ENCODE measurements at places on chromosomes 13 and 19.
A peak's percentile ranks its signal among the peaks of the same experiment; 100 is the strongest.

DNA sequence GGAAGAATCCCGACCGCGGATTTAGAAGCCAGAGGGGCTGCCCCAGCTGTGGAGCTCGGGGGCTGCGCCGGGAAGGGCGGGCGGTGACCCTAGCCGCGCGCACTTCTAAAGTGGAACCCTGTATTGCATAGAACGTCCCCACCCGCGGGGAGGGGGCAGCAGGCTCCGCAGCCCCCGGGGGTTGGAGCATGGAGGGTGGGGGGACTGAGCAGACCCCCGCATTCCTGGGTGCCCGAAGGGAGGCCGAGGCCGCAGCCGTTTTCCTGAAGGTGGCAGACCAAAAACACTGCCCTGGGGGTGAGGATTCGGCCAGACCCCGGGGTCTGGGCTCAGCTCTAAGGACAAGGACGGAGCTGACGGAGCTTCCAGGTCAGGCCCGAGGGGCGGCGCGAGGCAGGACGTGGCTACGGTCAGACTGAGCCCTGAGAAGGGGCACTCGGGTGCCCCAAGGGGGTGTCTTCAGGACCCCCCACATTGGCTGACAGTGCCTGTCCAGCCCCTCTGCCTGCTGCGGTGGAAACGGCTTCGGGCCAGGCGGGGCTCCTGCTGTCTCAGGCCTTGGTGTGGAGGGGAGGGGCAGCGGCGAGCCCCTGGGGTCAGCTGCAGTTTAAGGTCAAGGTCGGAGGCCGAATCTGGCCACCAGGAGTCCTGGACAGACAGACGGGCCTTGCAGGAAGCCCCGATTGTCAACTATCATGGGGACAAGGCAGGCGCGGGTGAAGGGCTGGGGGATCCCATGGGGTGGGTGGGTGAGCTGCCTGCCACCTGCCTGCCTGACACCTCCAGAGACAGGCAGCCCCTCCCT, 12.6 kb downstream of the MKNK2 start:
- DNase-seq = no peak

DNA sequence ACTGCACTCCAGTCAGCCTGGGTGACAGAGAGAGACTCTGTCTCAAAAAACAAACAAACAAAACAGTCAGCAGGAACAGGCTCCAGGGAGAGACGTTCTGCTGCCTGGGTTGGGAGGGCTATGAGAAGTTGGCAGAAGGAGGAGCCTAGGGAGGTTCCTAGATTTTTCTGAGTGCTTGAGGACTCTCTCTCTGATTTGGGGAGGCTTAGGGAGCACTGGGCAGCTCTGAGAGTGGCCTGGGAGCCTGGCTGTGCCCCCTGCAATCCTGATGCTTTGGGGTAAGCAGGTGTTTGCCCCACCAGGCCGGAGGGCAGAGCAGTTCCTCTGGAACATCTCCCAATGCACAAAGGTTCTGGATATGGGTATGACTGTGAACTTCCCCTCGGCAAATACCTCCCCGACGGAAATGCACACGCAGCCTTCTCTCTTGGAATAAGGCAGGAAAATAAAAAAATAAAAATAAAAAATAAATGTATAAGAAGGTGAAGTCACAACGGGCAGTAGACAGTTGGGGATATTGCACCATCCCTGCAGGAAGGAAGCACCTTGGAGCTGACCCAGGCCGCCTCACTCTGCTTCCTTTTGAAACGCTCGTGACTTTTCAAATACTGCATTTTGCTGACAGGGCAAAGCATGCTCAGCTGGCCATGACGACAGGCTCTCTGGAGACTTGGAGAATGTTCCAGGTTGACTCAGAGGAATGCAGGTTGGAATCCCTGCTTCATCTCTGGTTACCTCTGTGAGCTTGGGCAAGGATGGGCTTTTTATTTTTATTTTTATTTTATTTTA, 26.5 kb upstream of the HOMER3 start:
- peak; percentile 36 for DNase-seq

DNA sequence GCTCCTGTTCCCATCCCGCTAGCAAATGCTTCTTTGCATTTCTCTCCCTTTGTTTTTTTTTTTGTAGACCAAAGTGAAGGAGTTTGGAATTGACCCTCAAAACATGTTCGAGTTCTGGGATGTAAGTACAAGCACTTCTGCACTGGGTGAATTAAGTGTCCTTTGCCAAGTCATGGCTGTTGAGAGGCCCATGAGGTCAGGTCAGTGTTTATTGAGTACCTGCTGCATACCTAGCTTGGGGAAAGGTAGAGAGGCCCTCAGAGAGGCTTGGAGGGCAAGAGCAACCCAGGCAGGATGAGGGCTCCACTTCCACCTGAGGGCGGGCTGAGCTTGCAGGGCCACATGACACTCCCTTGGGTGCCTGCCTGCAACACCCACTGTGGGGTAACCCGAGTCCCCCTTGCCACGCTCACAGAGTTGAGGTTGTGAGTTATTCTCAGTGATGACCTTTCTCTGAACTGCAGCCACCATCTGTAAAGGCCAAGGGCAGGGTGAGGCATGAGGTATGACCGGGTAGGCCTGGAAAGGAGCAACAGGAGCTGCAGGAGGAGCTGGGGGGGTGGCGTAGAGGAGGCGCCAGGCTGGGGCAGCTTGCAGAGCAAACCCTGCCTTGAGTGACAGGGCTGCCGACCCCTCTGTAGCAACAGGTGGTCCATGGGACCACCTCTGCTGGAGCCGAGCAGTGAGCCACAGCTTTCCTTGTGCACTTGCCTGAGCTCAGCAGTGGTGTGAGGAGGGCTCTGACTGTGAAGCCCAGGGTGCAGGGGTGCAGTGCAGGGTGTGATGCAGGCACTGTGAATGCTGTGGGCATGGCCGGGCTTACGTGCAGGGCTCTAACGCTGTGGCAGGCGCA, 16.6 kb downstream of the GPI start:
- DNase-seq = no peak

- no peak for DNase-seq
These were observed 33.6 kb upstream of the SLC15A1 start for GRCh38 chr13:98786023-98786422.

DNA sequence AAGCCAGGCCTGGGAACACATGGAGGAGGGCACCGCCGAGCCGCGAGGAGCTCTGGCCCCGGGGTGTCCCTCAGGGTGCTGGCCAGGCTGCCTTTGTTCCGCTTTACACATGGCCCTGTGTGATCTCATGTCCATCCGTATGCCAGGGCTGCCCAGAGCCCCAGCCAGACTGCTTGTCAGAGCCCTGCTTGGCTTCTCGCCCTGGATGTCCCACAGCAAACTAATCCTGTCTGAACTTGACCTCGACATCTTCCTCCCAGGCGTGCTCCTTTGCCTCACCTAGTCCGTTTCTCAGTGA, 14.3 kb downstream of the BCKDHA start:
- no peak for DNase-seq

GRCh38 chr19:48772503-48772953, 17.2 kb downstream of the FGF21 start:
- DNase-seq = no peak

GRCh38 chr19:55118401-55118991, 1.1 kb upstream of the PPP1R12C start:
- DNase-seq = no peak

DNA sequence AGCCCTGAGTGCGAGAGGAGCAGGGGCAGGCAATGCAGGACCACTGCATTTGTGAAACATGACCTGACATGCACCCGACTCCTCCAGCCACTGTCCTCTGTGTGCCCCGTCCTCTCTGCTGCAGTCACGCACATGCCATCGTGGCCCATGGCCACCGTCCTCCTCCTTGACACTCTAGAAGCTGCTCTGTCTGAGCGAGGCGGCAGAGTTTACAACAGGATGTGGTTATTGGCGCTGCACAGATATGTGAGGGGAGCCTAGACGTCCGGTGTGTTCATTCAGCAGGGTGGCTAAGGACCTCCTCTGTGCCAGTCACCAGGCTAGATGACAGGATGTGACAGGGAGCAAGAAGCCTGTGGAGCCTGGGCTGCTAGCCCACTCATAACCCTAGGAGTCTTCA, 277.8 kb downstream of the FOXO1 start:
- DNase-seq = peak; percentile 86

GRCh38 chr19:4051175-4052101, 15.3 kb downstream of the ZBTB7A start:
- peak; percentile 71 for DNase-seq

GRCh38 chr13:97272526-97272925, 50.4 kb downstream of the MBNL2 start:
- DNase-seq = no peak

DNA sequence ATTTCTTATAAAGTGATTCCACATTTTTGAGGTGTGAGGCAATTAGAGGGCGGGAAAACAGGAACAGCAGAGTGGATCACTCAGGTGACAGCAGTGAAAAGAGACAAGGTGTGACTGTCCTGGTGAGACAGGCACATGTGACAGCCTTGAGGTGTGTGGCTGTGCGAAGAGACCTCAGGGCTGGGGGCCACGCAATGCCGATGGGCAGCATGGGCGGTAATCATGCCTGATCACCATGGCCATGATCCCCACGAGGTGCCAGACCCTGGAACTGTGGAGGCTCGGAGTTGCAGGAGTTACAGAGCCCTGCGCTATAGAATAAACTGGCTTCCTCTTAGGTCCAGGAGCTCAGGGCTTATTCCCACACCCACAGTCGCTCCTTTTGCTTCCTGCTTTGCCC, 2.0 kb downstream of the SPACA6 start:
- no peak for DNase-seq

DNA sequence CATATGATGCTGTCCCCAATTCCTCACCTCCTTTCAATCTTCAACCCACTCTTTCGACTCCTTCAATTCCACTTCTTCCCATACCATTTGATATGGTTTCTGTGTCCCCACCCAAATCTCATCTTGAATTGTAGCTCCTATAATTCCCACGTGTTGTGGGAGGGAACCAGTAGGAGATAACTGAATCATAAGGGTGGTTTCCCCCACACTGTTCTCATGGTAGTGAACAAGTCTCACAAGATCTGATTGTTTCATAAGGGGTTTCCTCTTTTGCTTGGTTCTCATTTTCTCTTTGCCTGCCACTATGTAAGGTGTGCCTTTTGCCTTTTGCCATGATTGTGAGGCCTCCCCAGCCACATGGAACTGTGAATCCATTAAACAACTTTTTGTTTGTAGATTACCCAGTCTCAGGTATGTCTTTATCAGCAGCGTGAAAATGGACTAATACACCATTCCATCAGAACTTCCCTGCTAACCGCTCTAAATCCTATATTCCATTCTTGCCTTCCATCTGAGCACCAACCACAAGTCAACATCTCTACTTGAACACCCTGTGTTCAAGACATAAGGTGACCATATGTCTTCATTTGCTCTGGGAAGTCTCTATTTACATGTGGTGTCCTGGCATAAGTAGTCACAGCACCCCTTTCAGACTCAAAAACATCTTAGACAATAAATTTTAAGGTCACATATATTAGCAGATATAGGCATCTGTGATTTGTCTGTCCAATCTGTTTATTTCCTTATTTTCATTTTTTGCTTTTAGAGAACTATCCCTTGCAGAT, 122.9 kb downstream of the TSHZ3 start:
- DNase-seq = no peak

DNA sequence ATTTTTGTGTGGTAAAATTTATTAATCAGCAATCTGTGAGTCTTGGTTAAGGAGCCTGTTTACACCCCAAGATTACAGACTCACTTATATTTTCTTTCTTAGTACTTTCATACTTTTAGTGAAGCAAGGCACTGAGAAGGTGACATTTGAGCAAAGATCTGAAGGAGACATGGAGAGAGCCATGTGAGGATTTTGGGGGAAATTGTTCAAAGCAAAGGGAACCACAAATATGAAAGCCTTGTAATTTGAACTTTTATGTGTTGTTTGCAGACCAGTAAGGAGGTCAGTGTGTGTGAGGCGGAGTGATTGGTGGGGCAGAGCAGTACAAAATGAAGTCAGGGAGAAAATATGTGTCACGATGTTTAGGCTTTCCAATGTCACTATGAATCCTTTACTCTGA, 140.7 kb upstream of the KLF12 start:
- DNase-seq = no peak

DNA sequence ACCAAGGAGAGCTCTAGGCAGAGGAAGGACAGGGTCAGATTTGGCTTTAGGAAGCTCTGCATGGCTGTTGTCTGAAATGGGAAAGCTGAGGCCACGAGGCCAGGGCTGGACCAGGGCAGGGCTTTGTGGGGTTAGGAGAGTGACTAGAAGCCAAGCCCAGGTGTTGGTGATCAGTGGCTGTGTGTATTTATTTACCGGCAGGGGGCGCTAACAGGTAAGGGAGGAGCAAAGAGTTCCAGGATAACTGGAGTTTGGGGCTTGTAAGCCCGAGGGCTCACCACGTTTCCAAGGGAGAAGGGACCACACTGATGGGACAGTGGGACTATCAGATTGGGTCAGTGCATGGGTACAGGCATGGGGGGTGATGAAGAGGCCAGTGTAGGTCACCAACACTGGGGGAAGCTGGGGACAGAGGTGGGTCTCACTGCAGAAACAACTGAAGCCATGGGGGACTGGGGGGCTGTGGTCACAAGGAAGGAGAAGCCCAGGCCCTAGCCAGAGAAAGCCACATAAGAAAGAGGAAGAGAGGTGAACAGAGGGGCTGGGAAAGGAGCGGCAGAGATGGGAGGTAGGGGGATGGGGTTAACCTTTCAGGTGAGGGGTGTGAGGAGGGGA, 3.9 kb downstream of the TMEM147 start:
- DNase-seq = peak; percentile 44

GRCh38 chr13:36513266-36513665, 81.0 kb downstream of the CCNA1 start:
- DNase-seq = no peak

- DNase-seq = no peak
These were observed 33.4 kb downstream of the STK24 start for GRCh38 chr13:98543378-98544103.

DNA sequence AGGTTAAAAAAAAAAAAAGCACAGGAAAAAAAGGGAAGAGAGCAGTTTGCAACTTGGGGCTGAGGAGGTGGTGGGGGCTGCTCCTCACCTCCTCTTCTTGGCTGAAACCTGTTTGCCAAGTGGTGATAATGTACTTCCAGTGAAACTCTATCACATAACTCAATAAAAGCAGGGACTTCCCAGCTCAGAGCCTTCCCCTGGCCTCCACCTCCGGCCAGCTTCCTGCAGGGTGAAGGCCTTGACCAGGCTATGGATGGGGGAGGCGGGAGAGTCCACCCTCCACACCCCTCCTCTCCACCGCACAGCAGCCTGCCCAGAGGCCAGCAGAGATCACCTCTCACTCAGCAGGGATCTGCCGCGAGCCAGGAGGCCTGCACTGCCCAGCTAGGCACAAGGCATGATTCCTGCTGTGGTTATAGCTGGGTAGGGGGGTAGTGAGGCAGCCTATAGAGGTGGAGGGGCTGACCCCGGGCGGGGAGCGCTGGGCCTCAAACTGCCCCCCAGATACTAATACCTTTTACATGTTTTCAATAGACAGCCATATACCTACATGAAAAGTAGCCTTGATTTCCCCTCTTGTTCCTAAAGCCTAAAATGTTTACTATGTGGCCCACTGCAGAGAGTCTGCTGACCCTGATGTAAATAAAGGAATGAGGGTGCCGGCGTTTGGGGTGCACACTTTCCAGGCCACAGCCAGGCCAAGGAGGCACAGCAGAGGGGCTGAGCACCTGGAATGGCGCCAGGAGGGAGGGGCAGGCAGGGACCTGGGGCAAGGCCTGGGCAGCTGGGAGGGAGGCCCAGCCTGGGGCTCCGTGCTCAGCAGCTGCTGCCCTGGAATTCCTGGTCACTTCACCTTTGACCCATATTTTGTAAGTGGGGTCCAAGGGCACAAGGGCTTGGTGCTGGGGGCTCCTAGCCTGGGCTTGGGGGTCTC, 10.3 kb downstream of the ZNF787 start:
- no peak for DNase-seq
